ENCODE measurements at places on chromosomes 11 and 22.

DNA sequence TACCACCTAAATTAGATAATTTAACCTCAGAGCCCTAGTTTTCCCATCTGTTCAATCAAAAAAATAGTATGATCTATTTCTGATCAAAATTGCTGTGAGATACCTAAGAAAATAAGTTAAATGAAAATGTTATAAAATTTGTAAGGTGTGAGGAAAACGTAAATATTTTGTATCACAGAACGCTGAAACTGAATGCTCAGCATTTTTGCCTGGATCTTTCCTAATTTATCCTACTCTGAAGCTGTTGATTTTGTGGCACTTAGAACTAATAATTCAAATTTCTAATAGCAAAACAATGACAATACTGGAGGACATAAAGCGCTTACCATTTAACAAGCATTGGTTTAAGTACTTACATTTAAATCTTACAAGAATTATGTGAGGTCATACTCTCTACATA lies 674.2 kb downstream of the FAM181B start:
- no peak for DNase-seq

DNA sequence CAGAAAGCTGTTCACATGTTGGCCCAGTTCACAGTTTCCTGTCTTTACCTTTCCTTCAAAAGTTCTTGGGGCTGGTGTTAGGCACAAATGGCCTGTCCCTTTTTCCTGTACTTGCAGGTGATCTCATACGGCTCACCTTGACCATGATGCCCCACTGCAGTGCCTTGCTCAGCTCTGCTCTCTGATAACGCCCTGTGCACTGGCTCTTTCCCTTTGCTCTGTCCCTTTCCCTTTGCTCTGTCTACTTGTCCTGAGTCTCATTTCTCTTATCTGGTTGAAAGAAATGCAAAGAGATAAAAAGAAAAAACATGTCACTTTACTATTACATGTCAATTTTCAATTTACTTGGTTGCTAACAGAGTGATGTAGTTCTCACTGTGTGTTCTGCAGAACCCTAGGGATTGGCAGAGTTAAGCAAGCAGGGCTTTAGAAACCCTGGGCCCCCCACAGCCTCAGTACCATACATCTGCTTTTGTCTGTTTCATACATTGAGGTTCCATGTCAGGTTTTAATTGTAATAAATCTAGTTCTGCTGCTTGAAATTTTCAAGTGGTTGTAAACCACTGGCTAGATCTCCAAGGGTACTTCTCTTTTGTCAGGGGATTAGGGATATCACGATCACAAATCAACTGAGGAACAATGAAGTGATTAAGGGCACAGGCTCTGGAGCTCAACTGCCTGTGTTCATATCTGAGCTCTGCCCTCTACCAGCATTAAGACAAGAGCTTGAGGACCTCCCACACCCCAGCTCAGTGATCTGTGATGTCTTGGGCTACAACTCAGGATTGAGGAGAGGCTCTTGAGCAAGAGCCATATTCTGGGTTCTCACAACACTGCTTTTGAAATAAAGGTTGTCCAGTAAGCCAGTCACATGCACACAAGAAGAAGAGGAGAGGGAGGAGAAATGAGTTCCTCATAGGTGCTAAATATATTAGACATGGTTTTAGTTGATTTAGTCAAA lies 16.3 kb upstream of the SORL1 start:
- DNase-seq, result peak; percentile 74

- DNase-seq, result peak; percentile 18
Measured at GRCh38 chr11:66371627-66372415, at the start of gene SLC29A2. Gene SLC29A2, minus strand, starts transcription at chr11:66371760. Its CDS starts 169 bp downstream, at chr11:66371591.

GRCh38 chr11:45578316-45578715 lies 87.1 kb downstream of the CHST1 start:
- no peak for DNase-seq

DNA sequence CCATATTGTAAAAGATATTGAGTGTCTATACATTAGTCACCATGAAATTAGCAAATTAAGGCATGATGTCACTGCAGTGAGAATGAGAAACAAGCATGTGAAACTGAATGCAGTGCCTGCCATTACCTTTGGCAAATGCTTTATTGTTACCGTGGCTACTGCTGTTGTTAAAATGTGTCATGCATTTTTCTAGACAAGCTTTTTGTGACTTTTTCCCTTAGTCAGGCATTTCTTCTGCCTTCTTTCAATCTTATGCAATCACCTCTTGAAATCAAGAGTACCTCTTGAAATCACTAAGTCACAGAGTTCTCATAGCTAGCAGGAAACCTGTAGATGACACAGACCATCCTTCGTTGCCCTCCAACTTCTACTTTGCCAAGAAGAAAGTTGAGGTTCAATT lies 461.7 kb upstream of the TENM4 start:
- DNase-seq, result no peak

DNA sequence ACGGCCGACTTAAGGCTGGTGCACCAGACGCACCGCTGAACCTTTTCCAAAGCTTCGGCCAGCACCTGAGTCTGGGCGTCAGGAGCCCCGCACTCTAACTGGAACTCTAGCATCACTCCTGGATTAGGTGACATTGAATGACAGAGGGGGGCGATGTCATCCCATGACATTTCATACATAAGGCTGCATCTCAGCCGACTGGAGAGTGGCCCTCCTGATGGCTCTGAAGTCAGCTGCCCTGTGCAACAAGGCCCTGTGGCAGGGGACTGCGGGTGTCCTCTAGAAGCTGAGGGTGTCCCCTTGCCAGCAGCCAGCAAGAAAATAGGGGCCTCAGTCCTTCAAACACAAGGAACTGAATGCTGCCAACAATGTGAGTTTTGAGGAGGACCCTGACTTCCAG lies 10.1 kb upstream of the FADS3 start:
- DNase-seq, result no peak

Measured in suppressor macrophage (primary cell).